ENCODE measurements at places on chromosomes 3 and 15. TPM values are rescaled to one million over a fixed set of nuclear protein-coding genes. Genes with fewer than 3 reads are reported as not detected.

WDR48 gene
- 56.6 TPM for total RNA-seq

KCNMB2 gene
- total RNA-seq: not detected

GOLGA6L6 gene
- total RNA-seq: not detected

TMEM212 gene
- not detected for total RNA-seq

PPP1R14D gene
- total RNA-seq: not detected

GATA2 gene
- total RNA-seq: 0.17 TPM

HRG gene
- total RNA-seq: not detected

GRCh38 chr3:157594413-157594812 is 91.2 kb upstream of the VEPH1 start:
- no peaks in the 10 kb centered on the region for H3K36me3 ChIP-seq
- no peak overlapping the region for H3K4me3 ChIP-seq
- H3K27me3 ChIP-seq: peaks cover 33% of the 10 kb centered on the region
- H3K27ac ChIP-seq: no peak overlapping the region

GRCh38 chr3:185594073-185594472 is 8.0 kb downstream of the SENP2 start:
- peaks cover 5% of the 10 kb centered on the region for H3K4me1 ChIP-seq
- no peaks in the 10 kb centered on the region for H3K27me3 ChIP-seq
- H3K36me3 ChIP-seq: peaks cover 62% of the 10 kb centered on the region
- H3K4me3 ChIP-seq: no peak overlapping the region
- ATAC-seq: no peak

- no peak for ATAC-seq
- H3K36me3 ChIP-seq: no peaks in the 10 kb centered on the region
- H3K27ac ChIP-seq: no peak overlapping the region
- H3K4me1 ChIP-seq: no peaks in the 10 kb centered on the region
Measured at GRCh38 chr15:61582092-61582491, 353.0 kb upstream of the RORA start.

GRCh38 chr3:149493315-149494021 is 19.0 kb downstream of the TM4SF4 start:
- no peak for ATAC-seq
- no peak overlapping the region for H3K27ac ChIP-seq
- H3K27me3 ChIP-seq: peaks cover 23% of the 10 kb centered on the region
- H3K36me3 ChIP-seq: no peaks in the 10 kb centered on the region
- H3K4me1 ChIP-seq: no peaks in the 10 kb centered on the region

GRCh38 chr3:61387817-61388216 is 136.6 kb upstream of the FHIT start:
- no peak overlapping the region for H3K27ac ChIP-seq
- H3K27me3 ChIP-seq: peaks cover 8% of the 10 kb centered on the region
- ATAC-seq: no peak
- H3K36me3 ChIP-seq: no peaks in the 10 kb centered on the region
- peaks cover 3% of the 10 kb centered on the region for H3K4me1 ChIP-seq
- no peak overlapping the region for H3K4me3 ChIP-seq

DNA sequence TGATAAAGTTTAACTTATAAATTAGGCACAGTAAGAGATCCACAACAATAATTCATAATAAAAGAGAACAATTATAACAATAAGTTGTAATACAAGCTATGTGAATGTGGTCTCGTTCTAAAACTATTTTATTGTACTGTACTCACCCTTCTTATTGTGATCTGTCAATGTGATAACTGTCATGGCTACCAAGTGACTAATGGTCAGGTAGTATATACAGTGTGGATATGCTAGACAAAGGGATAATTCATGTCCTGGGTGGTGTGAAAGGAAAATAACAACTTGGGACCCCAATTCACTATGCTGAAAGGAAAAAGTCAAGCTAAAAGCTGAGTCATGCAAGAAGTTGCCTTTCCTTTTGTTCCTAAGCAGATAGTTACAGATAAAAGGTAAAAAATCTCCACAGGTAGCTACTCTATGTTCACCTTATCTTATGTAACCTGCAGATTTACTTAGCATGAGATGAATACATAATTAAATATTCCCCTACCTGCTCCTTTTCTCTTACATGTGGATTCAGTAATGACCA is 10.7 kb upstream of the CYP8B1 start:
- no peak overlapping the region for H3K4me3 ChIP-seq
- peaks cover 8% of the 10 kb centered on the region for H3K4me1 ChIP-seq
- no peaks in the 10 kb centered on the region for H3K36me3 ChIP-seq
- ATAC-seq: no peak
- H3K27ac ChIP-seq: no peak overlapping the region
- H3K27me3 ChIP-seq: peaks cover 14% of the 10 kb centered on the region

DNA sequence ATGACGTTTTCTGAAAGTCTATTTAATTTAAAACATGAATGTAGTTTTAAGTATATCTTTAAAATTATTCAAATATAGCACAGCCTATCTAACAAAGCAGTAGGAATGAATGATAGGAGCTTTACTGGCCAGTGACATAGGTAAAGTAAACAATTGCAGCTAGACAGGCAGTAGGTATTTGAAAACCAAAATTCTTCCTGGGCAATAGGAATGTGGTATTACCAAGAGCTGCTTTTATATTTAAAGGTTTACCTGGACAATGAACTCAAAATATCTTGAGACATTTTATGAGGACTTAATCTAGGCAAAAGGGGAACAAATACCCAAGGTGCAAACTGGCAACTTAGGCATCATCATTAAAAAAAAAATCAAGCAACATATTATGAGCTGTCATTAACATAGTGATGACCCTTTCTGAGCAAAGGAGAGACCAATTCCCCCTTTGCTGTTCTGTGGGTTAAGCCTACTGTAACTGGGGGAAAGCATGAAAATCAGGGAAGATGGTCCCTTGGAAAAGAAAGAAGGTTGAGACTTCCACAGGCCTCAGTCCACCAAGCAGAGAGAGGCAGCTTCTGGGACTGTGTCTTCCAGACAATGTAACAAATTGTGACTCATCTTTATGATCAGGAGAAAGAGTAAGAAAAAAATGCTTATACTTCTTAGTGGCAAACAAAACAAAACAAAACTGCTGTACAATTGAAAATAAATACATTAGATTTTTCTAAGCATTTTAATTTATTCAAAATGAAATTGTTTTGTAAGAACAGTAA is 12.9 kb downstream of the ISL2 start:
- ATAC-seq: no peak
- no peak overlapping the region for H3K27ac ChIP-seq
- H3K4me1 ChIP-seq: peaks cover 7% of the 10 kb centered on the region
- H3K27me3 ChIP-seq: peaks cover 21% of the 10 kb centered on the region

DNA sequence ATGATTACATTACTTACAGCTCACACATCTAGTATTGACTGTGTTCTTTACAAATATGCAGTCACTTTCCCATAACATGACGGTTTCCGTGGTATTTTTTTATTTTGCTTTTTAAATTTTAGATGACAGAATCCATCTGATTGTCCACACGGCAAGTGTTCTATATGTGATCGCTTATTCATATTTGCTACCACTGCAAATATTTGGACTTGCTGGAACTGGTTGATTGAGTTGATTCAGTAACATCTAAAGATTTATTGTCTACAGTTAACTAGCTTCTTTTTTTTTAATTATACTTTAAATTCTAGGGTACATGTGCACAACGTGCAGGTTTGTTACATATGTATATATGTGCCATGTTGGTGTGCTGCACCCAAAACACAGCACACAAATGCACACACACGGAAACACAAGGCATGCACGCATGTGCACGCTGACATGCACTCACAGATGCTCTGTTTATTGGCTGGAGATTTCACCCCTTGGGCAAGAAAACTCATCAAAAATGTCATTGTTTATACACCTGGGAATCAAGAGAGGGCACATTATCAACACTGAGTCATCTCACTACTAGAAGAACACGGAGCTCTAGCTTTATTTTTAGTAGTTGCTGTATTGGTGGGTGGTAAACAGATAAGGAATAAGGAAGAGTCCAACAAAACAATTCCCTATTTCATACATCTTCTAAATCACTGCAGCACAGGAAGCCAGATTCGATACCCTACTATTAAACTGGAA is 16.4 kb downstream of the ARRDC4 start:
- no peaks in the 10 kb centered on the region for H3K36me3 ChIP-seq
- no peaks in the 10 kb centered on the region for H3K4me1 ChIP-seq
- H3K27me3 ChIP-seq: peaks cover 3% of the 10 kb centered on the region
- H3K27ac ChIP-seq: no peak overlapping the region
- no peak for ATAC-seq

DNA sequence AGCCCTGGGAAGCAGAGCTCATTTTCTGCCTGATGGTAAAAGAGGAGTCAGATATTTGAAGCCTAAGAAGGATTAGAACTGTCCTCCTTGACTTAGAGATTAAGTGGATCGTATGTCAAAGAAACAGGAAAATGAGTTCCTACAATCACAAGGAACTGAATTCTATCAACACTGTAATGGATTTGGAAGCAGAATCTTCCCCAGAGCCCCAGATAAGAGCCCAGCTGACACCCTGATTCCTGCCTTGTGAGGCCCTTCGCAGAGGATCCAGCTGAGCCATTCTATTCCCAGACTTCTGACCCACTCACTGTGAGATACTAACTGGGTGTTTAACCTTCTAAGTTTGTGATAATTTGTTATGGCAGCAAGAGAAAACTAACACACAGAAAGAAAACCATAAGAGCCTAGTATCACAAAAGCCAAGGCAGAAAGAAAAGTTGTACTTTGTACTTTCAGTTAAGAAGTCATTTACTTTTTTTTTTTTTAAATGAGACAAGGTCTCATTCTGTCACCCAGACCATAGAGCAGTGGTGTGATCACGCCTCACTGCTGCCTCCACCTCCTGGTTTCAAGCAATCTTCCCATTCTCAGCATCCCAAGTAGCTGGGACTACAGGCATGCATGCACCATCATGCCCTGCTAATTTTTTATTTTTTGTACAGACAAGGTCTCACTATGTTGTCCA is 61.1 kb upstream of the ZBTB20 start:
- no peak for ATAC-seq
- no peaks in the 10 kb centered on the region for H3K4me1 ChIP-seq
- no peak overlapping the region for H3K4me3 ChIP-seq
- no peak overlapping the region for H3K27ac ChIP-seq

- peak; percentile 76 for ATAC-seq
- peaks cover 99% of the 10 kb centered on the region for H3K36me3 ChIP-seq
- H3K4me1 ChIP-seq: peaks cover 77% of the 10 kb centered on the region
- peak overlapping the region; percentile 95 for H3K27ac ChIP-seq
- no peaks in the 10 kb centered on the region for H3K27me3 ChIP-seq
Measured at GRCh38 chr3:30658328-30659052, 52.1 kb downstream of the TGFBR2 start.

DNA sequence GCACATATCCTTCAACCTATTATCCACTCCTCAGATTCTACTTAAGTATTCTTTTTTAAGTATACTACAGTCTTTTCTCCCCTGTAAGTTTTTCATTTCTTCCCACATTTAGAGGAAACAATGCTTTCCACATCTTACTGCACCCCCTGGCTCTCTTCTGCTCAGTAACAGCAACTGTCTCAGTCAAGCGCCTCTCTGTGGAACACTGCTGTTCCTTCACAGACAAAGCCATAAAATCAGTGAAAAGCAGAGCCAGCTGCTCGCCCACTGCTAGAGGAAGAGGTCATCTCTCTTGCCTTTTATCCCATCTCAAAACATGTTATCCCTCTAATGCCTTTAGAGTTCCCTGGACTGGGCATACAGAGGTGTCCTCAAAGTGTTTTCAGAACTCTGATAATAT is 24.8 kb downstream of the SERP1 start:
- H3K27ac ChIP-seq: no peak overlapping the region
- no peak for ATAC-seq
- no peaks in the 10 kb centered on the region for H3K4me1 ChIP-seq
- H3K36me3 ChIP-seq: no peaks in the 10 kb centered on the region
- H3K27me3 ChIP-seq: no peaks in the 10 kb centered on the region

- peak overlapping the region; percentile 36 for H3K4me3 ChIP-seq
- H3K36me3 ChIP-seq: peaks cover 82% of the 10 kb centered on the region
- peak; percentile 39 for ATAC-seq
- no peaks in the 10 kb centered on the region for H3K27me3 ChIP-seq
- peaks cover 21% of the 10 kb centered on the region for H3K4me1 ChIP-seq
Measured at GRCh38 chr3:149020196-149020838, 29.0 kb downstream of the GYG1 start.

DNA sequence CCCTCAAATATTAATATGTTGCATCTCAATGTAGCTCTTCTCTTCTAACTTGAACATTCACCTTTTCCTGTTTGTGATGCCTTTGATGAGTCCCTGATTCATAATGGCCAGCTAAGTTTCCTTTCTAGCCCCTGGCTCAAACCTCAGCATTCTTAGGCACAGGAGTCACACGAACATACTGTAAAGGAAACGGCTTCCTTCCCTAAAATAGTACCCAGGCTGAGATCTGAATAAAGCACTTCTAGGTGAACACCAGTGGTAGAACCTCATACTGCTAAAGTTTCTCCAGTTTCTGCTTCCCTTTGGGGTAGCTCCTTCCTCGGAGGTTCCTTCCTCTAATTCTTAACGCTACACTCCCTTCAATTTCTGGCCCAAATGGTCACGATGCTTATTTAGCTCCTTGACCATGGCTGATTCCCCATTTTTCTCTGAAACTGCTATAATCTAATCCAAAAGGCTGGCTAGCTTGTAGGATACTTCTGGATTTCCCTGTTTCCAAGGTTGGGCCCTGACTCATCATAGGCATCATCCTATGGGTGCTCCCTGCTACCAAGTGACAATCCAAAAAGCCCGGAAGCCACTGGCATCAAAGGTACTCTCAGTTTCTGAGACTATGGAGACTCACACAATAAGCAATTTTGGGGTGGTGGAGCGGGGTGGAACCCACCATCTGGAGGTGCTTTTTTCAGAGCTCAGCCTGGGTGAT is 2.4 kb downstream of the ANAPC13 start:
- peak overlapping the region; percentile 96 for H3K4me3 ChIP-seq
- peak overlapping the region; percentile 11 for H3K27ac ChIP-seq
- H3K27me3 ChIP-seq: no peaks in the 10 kb centered on the region

DNA sequence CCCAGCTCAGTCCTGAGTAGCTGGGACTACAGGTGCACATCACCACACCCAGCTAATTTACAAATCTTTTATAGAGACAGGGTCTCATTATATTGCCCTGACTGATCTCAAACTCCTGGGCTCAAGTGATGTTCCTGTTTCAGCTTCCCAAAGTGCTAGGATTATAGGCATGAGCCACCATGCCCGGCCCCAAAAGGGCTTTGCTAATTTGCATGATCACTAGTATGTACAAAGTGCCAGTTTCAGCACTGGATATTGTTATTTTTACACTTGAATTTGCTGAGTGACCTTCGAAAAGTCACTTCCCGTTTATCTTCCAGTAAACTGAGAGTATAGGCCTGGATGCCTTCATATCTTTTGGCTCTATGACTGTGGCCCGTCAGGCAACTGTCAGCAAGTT is 12.2 kb downstream of the CLN6 start:
- H3K4me1 ChIP-seq: peaks cover 3% of the 10 kb centered on the region
- no peak for ATAC-seq
- no peak overlapping the region for H3K27ac ChIP-seq
- no peaks in the 10 kb centered on the region for H3K27me3 ChIP-seq
- no peak overlapping the region for H3K4me3 ChIP-seq
- peaks cover 27% of the 10 kb centered on the region for H3K36me3 ChIP-seq

- no peak overlapping the region for H3K27ac ChIP-seq
- peaks cover 22% of the 10 kb centered on the region for H3K27me3 ChIP-seq
- no peak overlapping the region for H3K4me3 ChIP-seq
- no peaks in the 10 kb centered on the region for H3K36me3 ChIP-seq
- ATAC-seq: no peak
- H3K4me1 ChIP-seq: peaks cover 10% of the 10 kb centered on the region
Measured at GRCh38 chr3:125136515-125136914, 76.0 kb downstream of the SLC12A8 start.

GRCh38 chr15:82900511-82901060 is 51.9 kb downstream of the HOMER2 start:
- no peaks in the 10 kb centered on the region for H3K4me1 ChIP-seq
- H3K27me3 ChIP-seq: peaks cover 3% of the 10 kb centered on the region
- H3K4me3 ChIP-seq: no peak overlapping the region
- no peaks in the 10 kb centered on the region for H3K36me3 ChIP-seq
- no peak overlapping the region for H3K27ac ChIP-seq

- ATAC-seq: peak; percentile 37
- H3K4me1 ChIP-seq: peaks cover 8% of the 10 kb centered on the region
- no peak overlapping the region for H3K4me3 ChIP-seq
- H3K27me3 ChIP-seq: no peaks in the 10 kb centered on the region
Measured at GRCh38 chr3:177810162-177810623, 612.9 kb upstream of the TBL1XR1 start.

All from activated T-helper 17 cell treated with anti-CD3 and anti-CD28 coated beads, Interleukin-2, amount 50 U/mL, for 72 hours (primary cell).